ENCODE measurements at places on chromosomes 13 and 19.

DNA sequence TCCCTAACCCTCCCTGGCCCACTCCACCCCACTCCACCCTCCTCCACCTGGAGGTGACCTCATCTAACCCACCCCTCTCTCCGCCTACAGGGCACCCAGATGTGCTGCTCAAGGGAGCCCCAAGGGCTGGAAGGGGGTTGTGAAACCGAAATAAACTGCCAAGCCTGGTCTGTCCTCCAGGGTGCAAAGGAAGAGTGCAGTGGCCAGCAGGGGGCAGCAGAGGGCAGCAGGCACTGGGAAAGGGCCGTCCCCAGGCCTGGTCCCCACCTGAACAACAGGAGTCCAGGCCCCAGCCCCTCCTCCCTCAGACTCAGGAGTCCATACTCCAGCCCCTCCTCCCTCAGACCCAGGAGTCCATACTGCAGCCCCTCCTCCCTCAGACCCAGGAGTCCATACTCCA lies 8.4 kb upstream of the BCAM start:
- DNase-seq, result peak; percentile 81

DNA sequence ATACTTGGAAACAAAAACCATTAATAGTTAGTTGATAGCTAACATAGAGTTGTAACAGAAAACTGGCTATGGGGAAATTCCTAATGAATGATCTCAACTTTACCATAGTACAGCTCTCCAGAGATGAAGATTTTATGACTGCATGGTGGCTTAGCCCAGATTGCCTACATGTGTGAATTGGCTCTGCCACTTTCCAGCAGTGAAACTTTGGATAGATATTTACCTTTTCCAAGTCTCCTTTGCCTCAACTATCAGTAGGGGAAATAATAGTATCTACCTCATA lies 161.1 kb downstream of the LACC1 start:
- no peak for DNase-seq

DNA sequence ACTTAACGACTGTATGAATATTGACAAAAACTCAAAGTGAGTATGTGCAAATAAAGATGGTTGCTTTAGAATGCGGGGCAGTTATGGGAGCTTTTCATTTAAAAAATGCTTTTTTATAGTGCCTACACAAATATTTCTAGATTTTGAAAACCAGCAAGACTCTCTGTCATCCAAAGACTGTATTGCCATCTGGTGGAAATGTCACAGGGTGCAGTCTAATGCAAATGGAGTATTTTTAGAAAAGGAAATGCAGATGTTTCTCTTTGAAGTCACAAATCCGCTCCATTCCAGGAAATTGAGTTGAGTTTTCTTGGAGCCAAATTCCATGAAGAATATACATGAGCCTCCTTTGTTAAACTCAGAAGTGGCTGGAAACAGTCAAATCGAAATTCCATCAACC lies 2.3 kb upstream of the C1QTNF9B start:
- no peak for DNase-seq

GRCh38 chr13:102355251-102355650 lies 46.6 kb downstream of the FGF14 start:
- DNase-seq, result no peak

DNA sequence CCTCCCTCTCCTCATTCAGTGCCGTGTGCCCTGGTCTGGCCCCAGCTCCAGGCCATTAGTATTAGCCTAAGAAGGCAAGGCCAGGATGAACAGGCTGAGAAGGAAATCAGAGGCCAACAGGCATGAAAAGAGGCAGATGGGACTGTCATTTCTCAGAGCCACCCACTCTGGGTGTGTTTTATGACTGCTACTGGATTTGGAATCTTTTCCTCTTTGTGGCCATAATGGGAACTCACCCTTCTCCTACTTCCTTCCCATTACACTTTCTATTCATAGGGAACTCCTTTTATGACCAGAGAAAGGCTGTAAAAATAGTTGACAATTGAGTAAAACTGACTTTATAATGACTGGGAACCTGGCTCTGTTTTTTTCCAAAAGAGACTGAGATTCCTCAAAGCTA lies 17.7 kb downstream of the CEACAM8 start:
- no peak for DNase-seq

GRCh38 chr19:54343868-54344267 lies 4.9 kb upstream of the LILRA4 start:
- DNase-seq, result no peak

DNA sequence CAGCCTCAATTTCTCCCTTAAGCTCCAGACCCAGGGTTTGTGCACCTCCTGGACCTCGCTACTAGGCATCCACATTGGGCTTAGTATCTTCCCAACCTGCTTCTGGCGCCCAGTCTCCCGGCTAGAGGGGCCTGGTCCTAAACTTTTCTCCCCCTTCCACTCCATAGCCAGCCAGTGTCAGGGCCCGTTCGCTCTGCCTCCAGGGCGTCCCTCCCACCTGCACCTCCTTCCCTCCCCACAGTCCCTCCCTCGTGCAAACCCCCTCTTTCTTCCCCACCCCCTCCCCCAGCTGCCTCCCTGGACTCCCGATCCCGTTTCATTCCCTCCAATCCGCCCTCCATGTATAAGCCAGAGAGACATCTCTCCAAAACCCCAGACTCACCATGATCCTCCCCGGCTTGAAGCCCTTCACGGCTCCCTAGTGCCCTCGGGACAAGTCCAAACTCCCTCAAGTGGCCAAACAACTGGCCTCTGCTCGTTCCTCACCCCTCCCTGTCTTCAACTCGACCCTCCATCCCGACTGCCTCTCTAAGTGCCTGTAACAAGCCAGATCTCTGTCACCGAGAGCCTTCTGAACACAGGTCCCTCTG lies 997 bp upstream of the SAMD4B start:
- DNase-seq, result no peak

DNA sequence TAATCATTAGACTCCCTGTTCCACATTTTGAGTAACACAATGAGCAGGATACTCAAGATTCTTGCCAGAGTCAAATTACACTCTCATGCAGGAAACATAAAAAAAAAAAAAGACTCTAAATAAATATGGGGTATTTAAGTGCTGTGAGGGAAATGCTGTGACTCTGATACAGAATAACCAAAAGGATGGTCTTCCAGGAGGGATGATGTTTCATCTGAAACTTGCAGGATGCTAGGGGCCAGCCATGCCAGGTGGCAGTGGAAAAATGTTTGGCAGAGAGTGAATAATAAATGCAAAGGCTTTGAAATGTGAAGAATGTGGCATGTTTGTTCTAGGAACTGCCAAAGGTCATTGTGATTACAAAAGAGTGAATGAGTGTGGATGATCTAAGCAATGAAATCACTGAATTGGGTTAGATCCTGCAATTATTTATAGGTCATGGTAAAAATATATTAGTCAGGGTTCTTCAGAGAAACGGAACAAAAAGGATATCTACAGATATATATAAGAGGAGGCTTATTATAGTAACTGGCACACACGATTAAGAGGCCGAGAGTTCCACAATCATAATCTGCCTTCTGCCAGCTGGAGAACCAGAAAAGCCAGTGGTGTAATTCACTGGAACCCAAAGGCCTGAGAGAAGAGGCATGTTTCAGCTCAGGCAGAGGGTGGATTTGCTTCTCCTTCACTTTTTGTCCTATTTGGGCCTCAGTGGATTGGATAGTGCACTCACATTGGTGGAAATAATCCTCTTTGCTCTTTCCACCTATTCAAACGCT lies 1832.8 kb upstream of the MIR17HG start:
- peak; percentile 54 for DNase-seq

DNA sequence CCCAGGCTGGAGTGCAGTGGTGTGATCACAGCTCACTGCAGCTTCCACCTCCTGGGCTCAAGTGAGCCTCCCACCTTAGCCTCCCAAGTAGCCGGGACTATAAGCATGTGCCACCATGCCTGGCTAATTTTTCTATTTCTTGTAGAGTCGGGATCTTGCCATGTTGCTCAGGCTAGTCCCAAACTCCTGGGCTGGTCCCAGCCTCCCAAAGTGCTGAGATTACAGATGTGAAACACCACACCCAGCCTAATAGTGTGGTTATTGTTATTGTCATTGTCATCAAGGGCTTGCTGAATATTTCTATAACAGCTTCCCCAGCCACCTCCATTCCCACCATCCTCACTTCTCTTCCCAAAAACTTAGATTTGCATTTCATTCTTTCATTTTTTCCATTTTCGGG lies 2.8 kb downstream of the OR2Z1 start:
- no peak for DNase-seq

DNA sequence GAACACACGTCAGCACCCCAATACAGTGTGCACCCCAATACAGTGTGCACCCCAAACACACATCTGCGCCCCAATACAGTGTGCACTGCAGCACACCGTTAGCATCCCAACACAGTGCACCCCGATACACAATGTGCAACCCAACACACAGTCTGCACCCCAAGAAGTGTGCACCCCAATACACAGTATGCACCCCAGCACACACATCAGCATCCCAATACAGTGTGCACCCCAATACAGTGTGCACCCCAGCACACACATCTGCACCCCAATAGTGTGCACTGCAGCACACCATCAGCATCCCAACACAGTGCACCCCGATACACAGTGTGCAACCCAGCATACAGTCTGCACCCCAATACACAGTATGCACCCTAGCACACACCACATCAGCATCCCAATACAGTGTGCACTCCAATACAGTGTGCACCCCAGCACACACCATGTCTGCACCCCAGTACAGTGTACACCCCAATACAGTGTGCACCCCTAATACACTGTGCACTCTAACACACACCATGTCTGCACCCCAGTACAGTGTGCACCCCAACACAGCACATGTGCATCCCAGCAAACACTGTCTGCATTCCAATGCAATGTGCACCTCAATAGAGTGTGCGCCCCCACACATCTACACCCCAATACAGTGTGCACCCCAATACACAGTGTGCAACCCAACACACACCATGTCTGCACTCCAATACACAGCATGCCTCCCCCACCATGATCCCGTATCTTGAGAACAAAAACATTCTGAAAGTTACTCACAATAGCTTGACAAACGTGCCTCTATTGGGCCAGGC lies 855 bp upstream of the CARS2 start:
- DNase-seq, result no peak

- no peak for DNase-seq
Measured at GRCh38 chr13:27339299-27339698, 68.7 kb downstream of the RASL11A start.

GRCh38 chr19:57317503-57317902 lies 2.8 kb upstream of the ZNF543 start:
- DNase-seq, result no peak

- DNase-seq, result peak; percentile 20
Measured at GRCh38 chr13:111484141-111484925, 163.9 kb downstream of the TEX29 start.

DNA sequence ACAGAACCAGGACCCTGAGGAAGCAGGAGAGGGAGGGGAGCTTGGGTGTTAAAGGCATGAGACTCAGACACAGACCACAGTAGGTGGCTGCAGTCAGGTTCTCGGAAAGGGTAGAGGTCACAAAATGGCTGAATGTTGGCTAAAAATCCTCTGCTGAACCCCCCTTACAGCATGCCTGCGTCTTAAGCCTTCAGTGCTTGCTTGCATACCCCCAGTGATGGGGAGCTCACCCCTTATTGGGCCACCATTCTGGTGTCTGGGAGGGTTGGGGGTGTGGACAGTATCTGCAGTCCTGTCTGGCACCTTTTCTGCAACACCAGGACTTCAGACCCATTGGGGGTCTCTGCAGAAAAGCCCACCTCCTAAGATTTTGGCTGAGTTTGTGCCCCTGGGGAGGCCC lies 14.2 kb upstream of the B3GNT3 start:
- DNase-seq, result no peak

GRCh38 chr19:46755077-46755852 lies 9.0 kb upstream of the STRN4 start:
- DNase-seq, result no peak

DNA sequence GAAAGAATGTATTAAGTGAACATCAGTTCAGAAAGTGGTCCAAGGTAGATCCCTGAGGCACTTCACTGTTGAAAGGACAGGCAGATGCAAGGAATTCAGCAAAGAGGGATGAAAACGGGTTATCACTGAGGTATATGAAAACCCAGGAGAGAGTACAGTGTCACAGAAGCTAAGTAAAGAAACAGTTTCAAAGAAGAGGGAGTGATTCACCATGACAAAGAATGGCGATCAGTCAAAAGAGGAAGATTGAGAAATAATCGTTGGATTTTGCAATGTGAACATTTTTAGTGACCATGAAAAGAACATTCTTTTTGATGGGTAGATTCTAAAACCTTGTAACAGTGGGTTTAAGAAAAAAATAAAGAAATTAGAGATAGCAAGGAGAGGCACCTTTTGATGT lies 99.3 kb downstream of the EPSTI1 start:
- DNase-seq, result no peak

- no peak for DNase-seq
Measured at GRCh38 chr13:80215368-80215767, 125.6 kb downstream of the SPRY2 start.

- no peak for DNase-seq
Measured at GRCh38 chr13:77470986-77471385, 64.5 kb upstream of the SCEL start.

GRCh38 chr13:52980695-52981094 lies 47.9 kb upstream of the OLFM4 start:
- DNase-seq, result no peak

DNA sequence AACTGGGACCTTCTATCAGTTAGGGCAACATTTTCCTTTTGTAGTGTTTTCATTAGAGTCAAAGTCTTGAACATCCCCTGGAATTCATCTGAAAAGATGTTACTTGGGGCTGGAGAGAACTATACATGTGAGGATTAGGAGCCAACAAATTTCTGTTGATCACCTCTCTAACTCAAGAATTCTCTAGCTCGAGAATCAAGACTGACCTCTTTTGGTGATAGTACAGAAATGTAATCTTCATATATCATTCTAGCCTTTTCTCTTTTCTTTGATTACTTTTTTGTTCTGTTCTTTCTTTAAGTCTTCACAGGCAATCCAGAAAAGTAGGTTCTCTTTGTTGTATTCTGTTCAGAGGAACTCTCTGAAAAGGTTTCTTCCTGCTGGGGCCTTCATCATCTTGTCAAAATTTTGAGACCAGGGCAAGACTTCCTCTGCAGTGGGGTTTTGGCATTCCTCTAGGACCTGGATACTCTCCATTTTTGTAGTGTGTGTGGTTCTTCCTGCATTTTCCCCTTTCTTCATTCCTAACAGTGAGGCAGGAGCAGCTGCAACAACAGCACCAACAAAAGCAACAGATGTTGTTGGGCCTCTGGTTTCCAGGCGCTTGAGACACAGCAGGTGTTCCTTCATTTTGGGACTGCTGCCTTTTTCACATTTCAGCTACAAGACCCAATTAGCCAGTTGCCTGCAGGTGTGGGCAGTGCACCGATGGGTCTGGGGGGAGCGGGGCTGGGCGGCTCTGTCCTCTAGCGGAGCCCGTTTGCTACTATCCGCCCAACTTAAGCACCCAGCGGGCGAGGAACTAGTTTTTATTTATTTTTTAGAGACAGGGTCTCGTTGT lies 26.2 kb downstream of the ELF1 start:
- DNase-seq, result no peak

GRCh38 chr13:24983094-24983493 lies 112.8 kb upstream of the PABPC3 start:
- no peak for DNase-seq

GRCh38 chr13:21016487-21016886 lies 44.9 kb downstream of the LATS2 start:
- DNase-seq, result no peak

GRCh38 chr13:19519049-19519448 lies 42.3 kb downstream of the TPTE2 start:
- DNase-seq, result no peak
